GM04504 (cell line): ENCODE measurements at places on chromosomes 4 and X.
A peak's percentile ranks its signal among the peaks of the same experiment; 100 is the strongest.

- no peak for DNase-seq
Measured at GRCh38 chrX:31302573-31303075, 230.8 kb upstream of the FTHL17 start.

- DNase-seq: no peak
Measured at GRCh38 chrX:45368705-45369104, 168.0 kb upstream of the DIPK2B start.

- no peak for DNase-seq
Measured at GRCh38 chrX:123590842-123591486, 141.9 kb downstream of the THOC2 start.

- DNase-seq: no peak
Measured at GRCh38 chr4:1415681-1415981, 9.4 kb upstream of the NKX1-1 start.

DNA sequence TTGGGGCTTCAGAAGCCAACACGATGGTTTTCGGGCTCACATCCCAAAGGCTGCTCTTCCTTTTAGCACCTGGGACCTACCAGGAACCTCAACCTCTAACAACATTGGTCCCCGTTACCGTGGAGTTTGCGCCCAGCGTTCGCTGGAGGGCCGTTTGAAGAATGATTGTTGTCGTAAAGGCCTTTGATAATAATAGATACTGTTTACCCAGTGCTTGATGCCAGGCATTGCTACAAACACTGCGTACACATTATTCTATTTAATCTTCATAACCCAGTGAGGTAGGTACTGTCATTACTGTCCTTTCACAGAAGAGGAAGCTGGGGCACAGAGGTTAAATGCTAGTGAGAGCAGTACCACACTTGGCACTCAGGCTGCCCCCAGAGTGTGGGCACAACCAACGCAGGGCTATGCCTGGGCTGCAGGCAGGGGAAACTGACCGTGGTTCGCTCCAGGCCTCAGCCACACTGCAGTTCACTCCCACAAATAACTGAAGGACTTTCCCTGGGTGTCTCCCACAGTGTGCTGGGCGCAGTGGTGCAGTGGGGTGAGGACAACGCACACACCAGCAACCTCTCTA lies 1.0 kb upstream of the ACSL1 start:
- no peak for DNase-seq

DNA sequence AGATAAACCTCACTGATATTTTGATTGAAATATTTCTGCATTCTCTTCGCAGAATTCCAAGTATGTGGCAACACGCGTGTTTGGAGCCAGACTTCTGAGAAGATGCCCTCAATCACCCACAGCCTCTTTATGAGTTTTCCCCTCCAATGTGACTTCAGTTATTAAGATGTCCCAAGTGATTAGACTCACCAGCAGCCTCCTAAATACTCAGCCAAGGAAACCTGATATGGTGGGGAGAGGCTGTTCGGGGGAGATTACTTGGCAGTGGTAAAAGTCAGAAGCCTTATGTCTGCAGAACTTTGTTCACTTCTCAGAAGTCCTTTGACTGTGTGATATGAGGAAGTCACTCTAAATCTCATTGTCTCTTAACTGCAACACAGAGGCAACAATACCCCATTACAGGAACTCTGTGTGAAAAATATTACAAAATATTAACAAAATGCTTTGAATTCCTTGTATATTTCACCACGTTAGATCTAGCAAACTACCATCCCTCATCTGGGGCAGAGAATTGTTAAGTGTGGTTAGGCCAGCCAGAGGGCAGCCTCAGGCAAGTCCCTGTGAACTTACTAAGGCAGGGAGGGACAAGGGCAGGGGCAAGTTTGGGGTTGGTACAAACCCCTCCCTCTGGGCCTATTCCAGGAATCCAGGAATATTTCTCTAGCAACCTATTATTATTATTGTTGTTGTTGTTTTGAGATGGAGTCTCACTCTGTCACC lies 151.4 kb upstream of the USP9X start:
- DNase-seq: no peak

- DNase-seq: no peak
Measured at GRCh38 chr4:11471618-11472017, 42.9 kb upstream of the HS3ST1 start.

DNA sequence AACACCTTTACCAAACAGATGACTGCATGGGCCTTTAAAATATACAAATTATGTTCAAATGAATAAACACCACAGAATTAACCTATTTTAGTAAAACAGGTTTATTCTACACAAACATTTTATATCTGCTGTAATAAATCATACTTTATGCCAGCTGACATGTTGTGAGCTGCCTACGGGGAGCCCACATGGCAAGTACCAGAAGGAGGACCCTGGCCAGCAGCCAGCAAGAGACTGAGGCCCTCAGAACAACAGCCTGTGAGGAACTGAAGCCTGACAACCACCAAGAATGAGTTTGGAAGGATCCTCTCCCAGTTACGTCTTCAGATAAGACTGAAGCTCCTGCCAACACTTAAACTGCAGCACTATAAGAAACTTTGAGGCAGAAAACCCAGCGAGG lies 377.0 kb downstream of the PDGFC start:
- no peak for DNase-seq

DNA sequence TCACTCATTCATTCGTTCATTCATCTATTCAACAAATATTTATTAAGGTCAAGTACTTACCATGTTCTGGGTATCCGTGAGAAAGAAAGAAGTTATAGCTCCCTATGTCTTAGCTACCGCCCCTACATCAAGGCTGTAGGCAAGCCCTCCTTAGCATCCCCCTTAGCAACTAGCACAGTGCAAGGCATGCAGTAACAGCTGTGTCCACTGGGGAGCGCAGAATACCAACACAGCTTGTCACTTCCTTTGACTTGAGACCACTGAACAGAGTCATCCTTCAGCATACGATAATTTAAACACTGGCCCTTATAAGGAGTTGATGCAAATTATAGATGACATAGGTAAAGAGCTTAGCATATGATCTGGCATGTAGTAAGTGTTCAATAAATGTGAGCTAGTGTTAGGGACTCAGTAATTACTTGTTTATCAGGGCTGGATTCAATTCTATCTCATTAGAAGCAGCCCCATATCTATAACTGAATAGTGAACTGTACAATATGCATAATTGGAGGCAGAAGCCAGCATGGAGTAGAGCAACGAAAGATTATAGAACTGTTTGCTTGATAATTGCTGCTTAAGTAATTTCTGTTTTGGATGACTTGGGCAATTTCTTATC lies 8.7 kb downstream of the KIAA1210 start:
- peak; percentile 9 for DNase-seq

DNA sequence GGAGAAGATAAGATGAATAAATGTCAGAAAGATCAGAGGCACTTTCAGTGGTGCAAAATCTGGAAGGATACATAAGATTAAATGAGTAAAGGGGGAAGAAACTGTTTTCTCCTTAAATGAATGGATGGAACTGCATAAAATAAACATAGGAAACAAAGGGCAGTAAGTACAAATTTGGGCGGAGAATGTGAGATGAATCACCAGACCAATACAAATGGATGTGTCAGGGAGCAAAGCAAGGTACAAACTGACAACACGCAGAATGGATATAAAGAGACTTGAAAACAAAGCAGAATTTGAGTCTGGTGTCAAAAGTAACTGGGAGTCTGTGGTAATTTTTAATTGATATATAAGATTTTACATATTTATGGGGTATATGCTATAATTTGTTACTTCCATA lies 175.3 kb upstream of the PCDH18 start:
- DNase-seq: no peak

GRCh38 chr4:154049457-154050181 lies 260.7 kb upstream of the SFRP2 start:
- peak; percentile 65 for DNase-seq

DNA sequence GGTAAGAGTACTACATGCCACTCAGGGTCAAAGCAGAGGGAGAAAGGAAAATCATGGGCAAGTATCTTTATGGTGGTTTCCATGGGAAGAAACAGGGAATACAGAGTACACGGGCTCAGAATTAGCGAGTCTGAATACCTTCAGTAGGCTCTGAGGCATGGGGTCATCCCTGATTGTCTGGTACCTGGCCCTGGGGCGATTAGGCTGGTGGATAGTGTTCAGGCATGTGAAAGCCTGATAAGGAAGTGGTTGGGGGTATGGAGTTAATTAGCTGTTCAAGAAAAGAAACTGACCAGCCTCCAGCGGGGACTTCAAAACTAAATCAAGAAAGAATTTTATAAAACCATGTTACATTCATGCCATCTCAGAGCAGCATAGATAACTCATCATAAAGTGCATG lies 518.8 kb downstream of the RAB28 start:
- no peak for DNase-seq

DNA sequence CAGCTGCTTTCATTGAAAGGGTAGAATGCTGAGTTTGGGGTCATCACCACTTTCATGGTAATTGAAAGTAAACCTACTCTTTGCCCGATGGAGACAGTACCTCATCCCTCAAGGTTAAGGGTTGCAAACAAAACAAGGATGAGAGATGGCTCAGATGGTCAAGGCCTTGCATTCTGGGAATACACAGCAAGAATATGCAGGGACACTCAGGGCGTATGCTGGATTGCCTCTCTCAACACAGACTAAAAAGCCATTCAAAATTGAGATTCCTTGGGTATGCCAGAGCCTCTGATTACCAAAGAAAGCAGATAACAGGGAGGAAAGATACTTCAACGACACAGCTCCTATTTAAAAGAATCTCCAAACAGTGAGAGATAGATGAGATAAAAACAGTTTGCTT lies 310.4 kb downstream of the ARAP2 start:
- DNase-seq: no peak

DNA sequence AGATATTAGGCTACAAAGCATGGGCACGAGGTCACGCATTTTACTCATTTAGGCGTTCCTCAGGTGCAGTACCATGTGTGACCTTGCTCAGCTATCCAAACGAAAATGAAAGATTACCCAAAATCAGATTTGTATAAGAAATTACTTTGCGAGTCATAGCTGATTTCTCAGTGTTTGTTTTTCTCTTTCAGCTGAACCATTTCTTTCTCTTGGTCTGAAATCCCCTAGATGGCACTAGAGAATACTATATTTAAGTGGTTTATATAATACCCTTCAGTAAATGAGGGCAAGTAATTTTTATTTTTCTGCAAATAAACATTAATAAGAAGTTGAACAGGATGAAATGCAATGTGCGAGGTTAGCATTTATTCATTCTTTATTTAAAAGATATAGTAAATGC lies 496.6 kb downstream of the STIM2 start:
- no peak for DNase-seq

DNA sequence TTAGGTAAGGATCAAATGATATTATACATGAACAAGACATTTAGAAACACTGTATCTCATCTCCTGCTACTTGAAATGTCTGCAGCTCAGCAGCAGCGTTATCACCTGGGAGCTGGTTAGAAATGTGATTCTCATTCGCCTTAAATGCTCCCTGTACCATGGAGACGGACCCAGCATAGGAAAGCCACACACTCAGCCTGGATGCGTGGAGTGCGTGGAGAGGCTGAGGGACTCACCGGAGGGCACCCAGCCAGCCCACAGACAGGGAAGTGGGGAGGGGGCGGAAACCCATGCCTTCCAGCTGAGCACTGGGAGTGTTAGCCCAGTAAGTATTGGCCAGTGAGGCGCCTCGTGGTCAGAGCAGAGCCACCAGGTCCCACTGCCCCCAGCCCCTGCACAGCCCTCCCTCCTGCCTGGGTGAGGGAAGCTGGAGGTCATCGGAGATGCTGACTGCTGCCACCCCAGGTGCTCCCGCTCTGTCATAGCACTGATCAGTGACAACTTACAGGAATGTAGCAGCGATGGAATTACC lies 15.2 kb downstream of the SUPT20HL1 start:
- DNase-seq: no peak

DNA sequence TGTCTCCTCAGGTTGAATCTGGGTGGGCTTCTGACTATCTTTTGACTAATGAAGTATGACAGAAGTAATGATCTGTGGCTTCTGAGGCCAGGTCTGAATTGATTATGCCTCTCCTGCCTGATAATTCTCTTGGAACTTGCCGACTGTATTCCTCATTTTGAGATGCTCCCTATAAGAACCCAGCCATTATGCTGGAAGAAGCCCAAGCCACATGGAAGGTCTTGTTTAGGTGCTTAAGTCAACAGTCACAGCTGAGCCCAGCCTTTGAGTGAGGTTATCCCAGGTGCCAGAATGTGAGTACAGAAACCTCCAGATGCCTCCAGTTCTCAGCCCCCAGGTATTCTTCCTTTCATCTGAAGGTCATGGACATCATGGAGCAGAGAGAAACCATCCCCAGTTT lies 456.6 kb downstream of the IL15 start:
- no peak for DNase-seq

DNA sequence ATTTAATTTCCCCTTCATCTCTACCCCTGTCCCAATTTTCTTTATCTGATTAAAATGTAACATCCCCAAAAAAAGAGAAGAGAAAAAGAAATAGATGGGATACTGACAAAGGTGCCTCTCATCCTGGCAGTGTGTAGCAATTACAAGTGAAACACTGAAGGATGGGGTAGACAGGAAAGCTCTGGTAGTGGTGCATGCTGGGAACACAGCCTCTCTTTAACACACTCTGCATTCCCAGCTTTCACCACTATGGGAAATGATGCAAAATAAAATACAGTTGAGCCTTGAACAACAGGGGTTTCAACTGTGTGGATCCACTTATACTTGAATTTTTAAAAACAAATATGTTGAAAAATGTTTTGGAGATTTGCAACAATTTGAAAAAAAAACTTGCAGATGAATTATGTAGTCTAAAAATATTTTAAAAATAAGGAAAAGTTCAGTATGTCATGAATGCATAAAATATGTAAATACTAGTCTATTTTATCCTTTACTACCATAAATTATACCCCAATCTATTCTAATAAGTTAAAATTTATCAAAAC lies 239.2 kb upstream of the DDX53 start:
- no peak for DNase-seq

- no peak for DNase-seq
Measured at GRCh38 chr4:38287101-38287851, 327.1 kb downstream of the PTTG2 start.

DNA sequence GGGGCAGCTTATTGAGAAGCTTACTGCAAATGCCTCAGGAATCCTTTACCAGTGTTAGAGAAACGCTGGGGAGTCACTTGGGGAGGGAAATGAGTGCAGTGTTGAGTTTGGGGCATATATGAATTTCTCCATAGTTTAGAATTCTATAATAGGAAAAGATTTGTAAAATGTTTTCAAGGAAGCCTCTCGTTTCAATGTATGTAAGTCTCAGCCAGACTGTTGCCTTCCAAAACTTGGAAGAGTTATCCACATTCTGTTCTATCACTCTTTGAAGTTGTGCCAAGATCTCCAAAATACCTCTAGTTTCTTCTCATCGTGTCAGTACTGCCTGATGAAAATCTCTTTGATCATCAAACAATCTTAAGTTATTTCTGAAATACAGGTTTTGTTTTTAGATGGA lies 565 bp upstream of the LRCH2 start:
- no peak for DNase-seq
